Astrocyte (in vitro differentiated cells and primary cell): ENCODE measurements at places on chromosomes 11 and 22. TPM values are rescaled to one million over a fixed set of nuclear protein-coding genes. Genes with fewer than 3 reads are reported as not detected.

ALX4 gene
- total RNA-seq, result not detected in 2 replicates

AKIP1 gene
- total RNA-seq, result 48.2 and 51.4 TPM in 2 replicates

OR51B4 gene
- total RNA-seq, result not detected in 2 replicates

LRFN4 gene
- total RNA-seq, result 33.7 and 35.7 TPM in 2 replicates

HEPHL1 gene
- total RNA-seq, result not detected in 2 replicates
